CD8-positive, alpha-beta memory T cell (primary cell): ENCODE measurements at places on chromosomes 13 and 19.

- DNase-seq = no peak
Observed at GRCh38 chr13:80100636-80101035, 240.3 kb downstream of the SPRY2 start.

DNA sequence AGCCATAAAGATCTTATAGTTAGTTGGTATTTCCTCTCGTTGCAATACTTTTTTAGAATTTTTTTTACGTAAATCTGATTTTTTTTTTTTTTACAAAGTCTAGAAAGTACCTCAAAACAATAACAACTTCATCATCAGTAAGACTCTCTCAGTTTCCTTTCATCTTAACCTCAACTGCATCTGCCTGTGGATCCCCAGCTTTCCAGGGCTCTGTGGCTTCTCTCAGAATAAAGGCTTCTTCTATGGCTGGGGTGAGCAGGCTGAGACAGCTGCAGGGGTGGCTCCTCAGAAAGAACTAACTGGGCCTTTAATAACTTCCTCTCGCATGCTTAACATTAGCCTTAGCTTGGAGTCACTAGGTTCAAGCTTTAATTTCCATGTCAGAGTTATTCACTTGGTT, 4.2 kb downstream of the ZNF506 start:
- DNase-seq = peak; percentile 69

DNA sequence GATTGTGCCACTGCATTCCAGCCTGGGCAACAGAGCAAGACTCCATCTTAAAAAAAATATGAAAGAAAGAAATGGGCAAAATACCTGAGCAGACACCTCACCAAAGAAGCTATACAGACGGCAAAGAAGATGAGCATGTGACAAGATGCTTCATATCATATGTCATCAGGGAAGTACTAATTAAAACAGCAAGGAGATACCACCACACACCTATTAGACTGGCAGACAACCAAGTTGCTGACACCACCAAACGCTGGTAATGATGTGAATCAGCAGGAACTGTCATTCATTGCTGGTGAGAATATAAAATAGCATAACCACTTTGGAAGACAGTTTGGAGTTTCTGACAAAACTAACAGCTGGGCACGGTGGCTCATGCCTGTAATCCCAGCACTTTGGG, 11.5 kb upstream of the TFDP1 start:
- no peak for DNase-seq

GRCh38 chr13:113078902-113079780, 26.4 kb upstream of the F7 start:
- DNase-seq = peak; percentile 30

GRCh38 chr13:36057041-36057440, 74.1 kb downstream of the DCLK1 start:
- no peak for DNase-seq

DNA sequence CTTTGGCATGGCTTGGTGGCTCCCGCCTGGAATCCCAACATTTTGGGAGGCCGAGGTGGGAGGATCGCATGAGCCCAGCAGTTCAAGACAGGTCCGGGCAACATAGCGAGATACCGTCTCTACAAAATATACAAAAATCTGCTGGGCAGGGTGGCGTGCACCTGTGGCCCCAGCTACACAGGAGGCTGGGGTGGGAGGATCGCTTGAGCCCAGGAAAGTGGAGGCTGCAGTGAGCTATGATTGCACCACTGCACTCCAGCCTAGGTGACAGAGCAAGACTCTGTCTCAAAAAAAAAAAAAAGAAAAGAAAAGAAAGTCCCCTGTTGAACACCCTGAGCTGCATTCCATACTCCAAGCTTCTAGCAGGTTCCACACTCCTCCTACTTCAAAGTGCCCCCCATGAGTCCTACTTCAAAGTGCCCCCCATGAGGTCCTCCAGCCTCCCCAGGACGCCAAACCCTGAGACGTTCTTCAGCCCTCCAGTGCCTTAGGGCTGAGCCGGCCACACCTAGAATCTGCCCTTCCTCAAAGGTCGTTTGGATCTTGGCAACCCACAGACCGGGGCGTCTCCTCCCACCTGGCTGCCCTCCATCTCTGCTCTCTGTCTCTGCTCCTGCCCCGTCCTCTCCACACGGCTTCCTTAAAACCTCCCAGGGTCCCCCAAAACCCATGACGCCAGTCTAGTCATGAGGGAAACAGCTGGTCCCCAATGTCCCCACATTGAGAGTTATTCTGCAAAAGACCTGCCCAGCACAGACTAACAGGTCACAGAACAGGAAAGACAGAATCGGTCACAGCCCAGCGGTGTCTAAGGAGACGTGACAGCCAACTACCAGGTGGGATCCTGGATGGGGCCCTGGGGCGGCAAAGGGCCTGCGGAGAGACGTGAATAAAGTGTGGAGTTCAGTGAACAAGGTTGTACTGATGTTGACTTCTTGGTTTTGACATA, 4.8 kb downstream of the TJP3 start:
- no peak for DNase-seq

DNA sequence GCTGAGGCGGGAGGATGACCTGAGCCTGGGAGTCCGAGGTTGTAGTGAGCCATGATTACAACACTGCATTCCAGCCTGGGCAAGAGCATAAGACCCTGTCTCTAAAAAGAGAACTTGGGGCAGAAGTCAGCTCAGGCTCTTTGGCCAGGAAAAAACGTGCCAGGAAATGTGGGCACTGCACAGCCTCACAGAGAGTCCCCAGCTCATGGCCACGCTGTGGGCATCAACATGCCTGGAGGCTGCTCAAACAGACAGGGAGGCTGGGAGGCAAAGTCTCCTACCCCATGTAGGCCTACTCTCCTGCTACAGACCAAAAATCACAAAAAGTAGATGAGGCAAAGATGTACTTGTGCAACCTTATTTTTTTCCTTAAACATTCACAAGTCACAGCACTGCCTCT, 49.4 kb downstream of the PEPD start:
- no peak for DNase-seq

DNA sequence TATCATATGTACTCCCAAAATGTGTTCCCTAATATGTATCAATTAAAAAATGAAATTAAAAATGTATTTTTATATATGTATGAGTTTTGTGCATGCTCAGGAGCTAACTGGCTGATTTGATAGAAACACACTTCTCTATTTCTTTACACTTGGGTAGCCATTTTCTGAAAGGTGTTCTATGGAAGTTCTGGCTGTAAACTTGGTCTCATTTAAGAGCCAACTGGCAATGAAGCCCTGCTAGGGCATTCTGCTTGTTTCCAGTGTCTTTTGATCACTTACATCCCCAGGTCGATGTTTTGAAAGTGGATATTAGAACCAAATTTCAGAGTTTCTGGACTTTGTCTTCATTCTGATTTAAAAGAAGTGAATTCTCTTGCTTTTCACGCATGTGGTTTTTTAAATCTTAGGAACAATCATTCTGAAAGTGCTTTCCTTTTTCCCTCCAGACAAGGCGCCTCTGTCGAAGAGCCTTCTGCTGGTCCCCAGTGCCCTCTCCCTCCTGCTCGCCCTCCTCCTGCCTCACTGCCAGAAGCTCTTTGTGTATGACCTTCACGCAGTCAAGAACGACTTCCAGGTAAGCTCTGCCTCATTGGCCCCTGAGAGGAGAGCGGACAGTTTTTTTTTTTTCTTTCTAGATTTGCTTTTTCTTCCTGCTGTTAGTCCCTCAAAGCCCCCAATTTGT, 20.1 kb downstream of the GPR18 start:
- peak; percentile 42 for DNase-seq

DNA sequence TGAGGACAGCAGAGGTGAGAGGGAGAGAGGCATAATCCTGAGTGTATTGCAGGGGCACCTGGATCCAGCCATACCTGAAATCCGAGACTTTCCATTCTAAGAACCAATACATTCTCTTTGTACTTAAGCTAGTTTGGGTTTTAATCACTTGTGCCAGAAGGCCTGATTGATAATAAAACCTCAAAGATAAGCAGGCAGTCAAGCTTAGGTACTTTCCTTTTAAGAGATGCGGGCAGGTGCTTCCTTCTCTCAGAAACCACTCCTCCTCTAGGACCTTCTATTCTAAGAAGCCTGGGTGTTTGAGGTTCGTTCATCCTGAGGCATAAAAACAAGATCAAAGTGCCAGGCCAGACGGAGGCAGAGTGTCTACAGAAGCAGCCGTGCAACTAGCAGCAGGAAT, 22.2 kb downstream of the FAM187B start:
- peak; percentile 34 for DNase-seq

DNA sequence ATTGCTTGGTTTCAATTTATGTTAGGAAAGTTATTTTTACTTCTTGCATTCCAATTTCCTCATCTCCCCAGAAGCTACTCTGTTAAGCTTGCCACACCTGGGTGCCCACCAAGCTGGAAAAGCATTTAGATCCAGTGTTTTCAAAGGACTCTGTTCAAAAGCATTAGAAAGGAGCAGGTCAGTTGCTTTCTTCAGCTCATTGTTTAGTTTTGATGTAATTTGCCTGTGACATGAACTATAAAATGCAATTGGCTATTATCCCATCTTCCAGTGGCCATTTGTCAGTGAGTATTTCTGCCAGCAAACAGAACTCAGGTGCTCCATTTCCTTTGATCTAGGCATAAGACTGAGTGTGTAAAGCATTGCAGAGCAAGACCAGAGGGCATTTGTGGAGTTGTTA, 46.7 kb upstream of the RNF113B start:
- no peak for DNase-seq

DNA sequence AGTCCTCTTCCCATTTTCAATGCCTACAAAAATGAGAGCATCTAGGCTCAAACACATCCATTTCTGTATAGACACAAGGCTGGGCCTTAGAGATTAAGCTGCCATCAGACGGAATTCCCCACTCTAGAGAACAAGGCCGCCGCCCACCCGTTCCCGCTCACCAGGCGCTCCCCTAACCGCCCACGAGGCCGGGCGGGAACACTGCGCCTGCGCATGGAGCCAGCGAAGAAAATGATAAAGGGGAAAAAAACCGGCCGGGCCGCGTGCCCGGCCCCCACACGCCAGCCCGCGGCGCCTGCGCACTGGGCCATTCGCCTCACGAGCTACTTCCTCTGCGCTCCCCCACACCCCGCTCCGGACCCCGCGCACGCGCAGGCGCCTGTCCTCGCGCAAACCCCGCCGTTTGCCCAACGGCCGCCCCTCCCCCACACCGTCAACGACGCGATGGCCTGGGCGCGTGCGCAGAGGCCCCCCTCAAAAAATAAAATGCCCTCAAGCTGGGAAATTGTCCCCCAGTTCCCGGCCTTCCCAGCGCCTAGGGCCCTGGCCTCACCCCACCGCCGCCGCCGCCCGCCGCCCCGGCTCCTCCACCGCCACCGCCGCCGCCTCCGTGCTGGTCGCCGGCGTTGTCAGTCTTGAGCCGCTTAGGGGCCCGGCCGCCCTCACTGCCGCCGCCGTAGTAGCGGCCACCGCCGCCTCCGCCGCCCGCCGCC, 483 bp downstream of the HNRNPL start:
- DNase-seq = peak; percentile 96

DNA sequence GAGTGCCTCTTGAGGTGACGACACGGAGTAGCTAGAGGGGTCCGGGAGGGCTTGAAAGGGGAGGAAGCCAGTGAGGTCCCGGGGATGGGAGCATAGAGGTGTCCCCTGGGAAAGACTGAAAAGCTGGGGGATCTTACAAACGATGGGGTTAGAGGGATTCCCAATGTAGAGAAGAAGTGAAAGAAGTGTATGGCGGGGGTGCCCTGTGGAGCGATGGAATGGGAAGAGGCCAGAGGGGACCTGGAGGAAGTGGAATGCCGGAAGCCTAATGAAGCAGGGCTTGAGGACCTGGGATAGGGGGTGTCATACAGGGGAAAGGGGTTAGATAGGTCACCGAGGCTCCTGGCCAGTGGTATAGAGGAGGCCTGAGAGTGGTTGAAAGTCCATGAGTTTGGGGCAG, 580 bp downstream of the AP2A1 start:
- no peak for DNase-seq

DNA sequence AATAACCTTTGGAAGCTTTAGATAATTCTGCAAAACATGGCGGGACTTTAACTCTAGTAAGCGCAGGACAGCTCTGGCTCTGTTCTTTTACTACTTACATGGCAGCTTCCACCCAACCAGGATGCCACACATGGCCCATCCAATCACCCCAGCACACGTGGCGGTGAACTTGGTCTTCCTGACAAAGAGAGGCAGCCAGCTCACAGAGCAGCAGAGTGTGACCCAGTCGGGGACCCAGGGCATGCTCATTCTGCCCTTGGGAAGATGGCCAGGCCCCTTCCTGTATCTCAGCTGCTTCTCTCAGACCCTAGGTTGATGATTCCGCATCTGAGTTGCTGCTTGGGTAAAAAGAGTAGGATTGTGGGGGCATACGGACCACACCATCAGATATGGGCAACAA, 172.1 kb downstream of the USP12 start:
- no peak for DNase-seq

DNA sequence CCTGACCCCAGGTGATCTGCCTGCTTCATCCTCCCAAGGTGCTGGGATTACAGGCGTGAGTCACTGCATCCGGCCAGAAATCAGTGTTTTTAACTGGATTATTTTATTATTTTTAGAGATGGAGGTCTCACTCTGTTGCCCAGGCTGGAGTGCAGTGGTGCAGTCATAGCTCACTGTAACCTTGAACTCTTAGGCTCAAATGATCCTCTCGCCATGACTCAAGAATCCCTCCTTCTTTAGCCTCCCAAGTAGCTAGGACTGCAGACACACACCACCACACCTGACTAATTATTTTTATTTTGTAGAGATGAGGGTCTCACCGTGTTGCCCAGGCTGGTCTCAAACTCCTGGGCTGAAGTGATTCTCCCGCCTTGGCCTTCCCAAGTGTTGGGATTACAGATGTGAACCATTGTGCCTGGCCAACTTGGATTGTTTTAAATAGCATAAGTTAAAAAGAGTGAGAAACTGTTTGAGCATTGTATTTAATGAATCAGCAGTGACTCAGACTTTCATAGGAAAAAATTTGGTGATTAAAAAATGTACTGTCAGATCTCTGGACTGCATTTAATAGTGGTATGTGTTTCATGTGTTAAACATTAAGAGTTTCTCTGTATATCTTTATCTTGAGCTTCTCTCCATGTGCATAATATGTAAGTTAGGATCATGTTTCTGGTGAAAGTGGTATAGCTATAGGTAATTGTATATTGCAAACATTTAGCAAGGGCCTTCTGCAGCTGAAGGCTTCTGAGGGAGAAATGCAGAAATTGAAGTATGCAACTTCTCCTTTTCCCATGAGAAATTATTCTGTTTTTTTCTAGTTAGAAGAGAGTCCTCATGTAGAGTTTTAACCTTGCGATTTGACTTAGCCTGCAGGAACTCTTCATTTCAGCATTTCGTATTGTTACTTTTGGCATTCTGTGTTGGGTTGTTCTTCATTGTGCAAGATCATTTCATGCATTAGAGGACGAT, 121.2 kb downstream of the PCCA start:
- DNase-seq = no peak

GRCh38 chr19:33752018-33752800, 44.5 kb upstream of the KCTD15 start:
- no peak for DNase-seq

DNA sequence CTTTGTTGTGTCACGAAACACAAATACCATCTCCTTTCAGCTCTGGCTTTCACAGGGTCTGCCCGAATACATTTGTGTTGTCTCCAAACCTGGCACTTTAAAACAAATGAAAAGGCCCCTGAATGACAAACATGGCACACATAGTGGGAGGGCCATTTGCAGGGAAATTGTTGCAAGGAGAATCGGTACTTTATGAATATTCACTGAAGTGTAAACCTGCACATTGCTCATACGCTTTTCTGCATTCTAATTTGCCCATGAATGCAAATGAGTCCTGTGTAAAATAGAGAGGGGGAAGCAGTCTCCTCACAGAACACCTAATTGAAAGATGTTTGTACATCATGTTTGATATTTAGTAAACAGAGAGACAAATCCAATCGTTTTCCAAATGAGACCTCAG, 82.7 kb upstream of the PCDH8 start:
- DNase-seq = no peak
